LoVo (cell line): ENCODE measurements at places on chromosomes 16 and 17.
A peak's percentile ranks its signal among the peaks of the same experiment; 100 is the strongest.

DNA sequence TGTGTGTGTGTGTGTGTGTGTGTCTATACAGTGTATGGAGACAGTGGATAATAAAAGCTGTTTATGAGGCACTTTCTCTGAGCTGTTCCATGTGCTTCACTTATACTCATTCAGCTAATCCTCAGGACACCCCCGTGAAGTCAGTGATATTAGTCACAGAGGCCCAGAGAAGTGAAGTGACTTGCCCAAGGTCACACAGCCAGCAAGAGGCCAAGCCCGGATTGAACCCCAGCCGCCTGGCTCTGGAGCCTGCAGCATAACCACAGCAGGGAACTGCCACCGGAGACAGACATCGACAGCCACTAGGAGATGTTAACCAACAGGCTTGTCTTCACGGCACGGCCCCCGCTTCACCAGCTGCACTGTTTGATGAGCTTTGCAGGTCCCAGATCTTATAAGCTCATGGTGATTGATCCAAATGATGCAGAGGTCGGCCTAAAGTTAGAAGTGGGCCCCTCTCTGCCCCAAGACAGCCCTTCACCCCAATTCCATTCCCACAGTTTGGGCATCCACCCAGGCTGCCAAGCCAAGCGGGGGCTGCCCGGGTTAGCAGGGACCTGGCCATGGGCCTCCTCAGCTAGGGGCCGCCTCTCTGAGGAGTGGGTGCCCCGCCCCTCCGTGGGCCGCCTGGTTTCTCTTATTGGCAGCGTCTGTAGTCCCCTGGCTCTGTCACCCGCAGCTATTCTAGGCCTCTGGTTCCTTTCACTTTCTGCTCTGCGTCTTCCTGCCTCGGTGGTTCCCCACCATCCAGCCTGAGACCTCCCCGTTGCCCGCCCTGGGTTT lies 30.9 kb downstream of the SOCS1 start:
- DNase-seq: no peak

- DNase-seq: no peak
Measured at GRCh38 chr16:64983963-64984362, 137.9 kb downstream of the CDH11 start.

GRCh38 chr17:73028299-73028755 lies 64.2 kb downstream of the SLC39A11 start:
- DNase-seq: no peak

- no peak for DNase-seq
Measured at GRCh38 chr17:68867759-68868516, 87.3 kb downstream of the ABCA8 start.

DNA sequence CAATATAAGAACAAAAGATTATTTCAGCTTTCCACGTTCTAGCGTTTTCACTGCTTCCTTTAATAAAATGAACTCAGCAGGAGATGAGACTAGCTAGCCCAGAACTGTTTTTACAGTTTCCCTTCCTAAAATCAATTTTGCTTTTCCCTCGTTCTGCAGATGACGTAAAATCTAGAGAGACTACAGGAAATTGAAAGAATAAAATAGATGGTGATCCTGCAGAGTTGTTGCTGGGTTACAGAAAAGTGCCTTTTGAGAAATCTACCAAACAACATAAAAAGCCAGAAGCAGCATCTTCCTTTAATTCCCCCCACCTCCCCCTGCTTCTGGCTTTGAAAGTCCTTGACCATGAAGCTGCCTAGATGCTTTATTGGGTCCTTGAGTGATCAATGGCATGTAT lies 96.8 kb upstream of the CLEC3A start:
- DNase-seq: no peak

GRCh38 chr16:11162586-11163268 lies 93.3 kb downstream of the SOCS1 start:
- DNase-seq: no peak

DNA sequence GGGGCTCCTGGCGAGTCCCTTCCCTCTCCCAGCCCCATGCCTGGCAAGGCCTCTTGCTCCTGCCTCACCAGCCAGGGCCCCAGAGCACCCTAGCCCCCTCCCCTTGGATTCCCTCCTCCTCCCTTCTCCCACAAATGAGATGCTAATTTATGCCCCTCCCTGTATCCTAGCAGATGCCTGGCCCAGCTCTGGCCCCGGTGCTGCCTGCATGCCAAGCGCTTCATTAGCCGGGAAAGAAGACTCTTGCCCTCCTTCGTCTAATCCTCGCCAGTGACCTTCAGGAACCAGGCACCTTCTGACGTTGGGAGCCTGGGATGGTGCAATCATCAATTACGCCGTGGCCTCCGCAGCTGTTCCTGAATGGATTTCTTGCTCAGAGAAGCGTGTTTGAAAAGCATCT lies 127.8 kb downstream of the SDK2 start:
- DNase-seq: no peak

DNA sequence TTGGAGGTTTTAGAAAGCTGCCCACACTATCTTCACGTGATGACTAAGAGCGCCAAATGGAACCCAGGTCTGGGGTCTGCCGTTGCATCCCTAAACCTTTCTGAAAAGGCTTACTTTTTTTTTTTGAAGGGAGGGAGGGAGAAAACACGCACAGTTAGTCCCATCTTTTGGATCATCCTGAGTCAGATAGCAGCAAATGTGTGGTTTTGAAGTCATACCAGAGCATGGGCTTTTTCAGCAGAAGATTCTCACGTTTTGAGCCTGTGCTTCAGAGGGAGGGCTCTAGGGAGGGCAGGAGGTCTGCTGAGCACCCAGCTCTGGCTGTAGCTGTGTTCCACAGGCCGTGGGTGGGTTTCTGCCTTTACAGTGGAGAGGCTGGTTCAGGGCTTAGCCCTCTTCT lies 194.7 kb downstream of the SNX29 start:
- DNase-seq: no peak

GRCh38 chr16:66473654-66474519 lies 46.8 kb downstream of the BEAN1 start:
- no peak for DNase-seq

DNA sequence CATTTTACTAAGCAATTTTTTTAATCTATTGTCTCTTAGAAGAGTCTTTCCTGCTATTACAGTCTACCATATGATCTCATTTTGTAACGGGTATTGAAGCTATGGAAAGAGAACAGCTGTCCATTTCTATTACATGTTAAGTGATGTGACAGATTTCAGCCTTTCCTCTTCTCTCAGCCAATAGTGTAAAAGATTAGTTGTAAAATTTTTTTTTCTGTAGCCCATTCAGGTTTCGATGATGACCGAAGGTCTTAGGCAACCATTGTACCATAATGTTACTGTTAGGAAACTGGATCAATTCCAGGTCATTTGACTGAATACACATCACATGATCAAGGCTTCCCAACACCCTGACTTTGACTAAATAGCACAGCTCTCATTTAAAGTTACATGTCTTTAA lies 147.6 kb upstream of the HLF start:
- DNase-seq: no peak

DNA sequence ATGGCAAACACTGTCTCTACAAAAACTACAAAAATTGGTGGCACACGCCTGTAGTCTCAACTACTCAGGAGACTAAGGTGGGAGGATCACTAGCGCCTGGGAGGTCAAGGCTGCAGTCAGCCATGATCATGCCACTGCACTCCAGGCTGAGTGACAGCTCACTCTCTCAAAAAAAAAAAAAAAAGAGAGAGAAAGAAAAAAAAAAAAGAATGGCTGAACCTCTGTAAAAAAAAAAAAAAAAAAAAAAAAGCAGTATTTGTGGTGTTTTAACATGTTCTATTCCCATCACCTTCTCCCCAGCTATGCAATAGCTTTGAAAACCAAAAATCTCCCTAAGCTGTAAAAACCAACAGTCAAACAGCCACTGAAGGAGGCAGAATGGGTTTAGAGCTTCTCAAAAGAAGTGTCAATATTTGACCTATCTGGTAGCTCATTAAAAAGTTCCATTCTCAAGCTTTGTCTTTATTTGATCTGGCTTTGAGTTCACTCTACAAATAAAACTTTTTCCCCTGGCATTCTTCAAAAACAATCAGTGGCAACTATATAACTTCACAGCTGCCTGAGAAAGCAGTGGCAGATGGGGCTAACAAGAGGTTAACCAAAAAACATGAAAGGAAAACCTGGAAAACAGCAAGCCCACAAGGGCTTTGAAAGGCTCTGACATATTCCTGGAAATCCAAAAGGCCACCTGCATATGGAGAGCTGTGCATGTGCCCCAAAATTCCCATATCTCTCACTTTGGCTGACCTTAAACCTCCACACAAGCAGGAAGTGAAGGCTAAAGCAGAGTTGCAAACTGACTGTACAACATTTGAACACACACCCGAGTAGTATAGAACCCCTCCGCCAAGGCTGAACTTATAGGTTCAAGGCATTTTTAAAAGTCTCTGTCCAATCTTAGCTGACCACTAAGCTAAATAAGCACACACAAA lies 36.0 kb downstream of the USP32 start:
- DNase-seq: peak; percentile 15

GRCh38 chr16:84947022-84947421 lies 64.3 kb downstream of the ZDHHC7 start:
- DNase-seq: no peak
